ENCODE measurements at places on chromosomes 5 and 9.

DNA sequence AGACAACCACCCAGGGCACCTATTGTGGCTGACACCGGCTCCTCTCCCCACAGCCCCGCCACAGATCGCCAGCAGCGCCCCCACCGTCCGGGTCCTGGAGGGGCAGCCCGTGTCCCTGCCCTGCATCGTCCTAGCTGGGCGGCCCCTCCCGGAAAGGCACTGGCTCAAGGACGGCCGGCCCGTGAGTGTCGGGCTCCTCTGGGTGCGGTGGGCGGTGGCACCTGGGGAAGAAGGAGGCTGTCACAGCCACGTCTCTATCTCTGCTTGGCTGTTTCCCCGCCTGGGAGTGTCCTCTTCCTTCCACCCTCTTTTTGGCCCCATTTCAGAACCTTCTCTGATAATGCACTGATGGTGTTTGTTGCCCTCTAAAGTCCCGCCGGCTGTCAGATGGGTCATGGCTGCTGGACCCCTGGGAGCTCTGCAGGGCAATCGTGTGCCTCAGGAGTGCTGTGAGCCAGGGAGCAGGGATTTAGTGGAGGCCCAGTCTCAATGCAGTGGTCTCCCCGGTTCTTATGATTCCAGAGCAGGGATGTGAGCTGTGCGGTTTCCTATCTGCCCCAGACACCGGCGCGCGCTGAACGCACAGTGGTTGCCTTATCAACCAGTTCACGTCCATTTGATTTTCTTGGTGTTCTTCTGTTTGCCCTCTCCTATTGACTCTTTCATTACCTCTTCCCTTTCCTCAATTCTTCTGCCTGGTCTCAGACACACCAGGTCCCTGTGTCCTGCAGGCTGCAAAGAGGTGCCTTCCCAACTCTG, 55.3 kb downstream of the HMCN2 start:
- no peak for DNase-seq

- DNase-seq = no peak
These were observed 51.1 kb downstream of the PDE6A start for GRCh38 chr5:149893403-149893931.

GRCh38 chr9:82799286-82799685, 263.7 kb downstream of the RASEF start:
- DNase-seq = no peak

- no peak for DNase-seq
These were observed 487.5 kb upstream of the SGCD start for GRCh38 chr5:155839251-155840037.

DNA sequence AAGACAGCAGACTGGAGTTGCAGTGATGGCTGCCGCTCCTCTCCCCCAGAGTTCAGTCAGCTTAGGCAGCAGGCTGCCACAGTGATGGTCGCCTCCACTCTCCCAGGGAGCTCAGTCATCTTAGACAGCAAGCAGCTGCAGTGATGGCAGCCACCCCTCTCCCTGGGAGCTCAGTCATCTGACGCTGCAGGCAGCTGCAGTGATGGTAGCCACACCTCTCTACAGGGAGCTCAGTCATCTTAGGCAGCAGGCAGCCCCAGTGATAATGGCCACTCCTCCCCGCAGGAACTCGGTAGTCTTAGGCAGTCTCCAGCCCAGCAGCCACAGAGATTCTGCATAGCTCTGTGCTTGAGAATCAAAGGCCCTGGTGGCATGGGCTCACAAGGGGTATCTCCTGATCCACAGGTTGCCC, 582.7 kb downstream of the DTWD2 start:
- no peak for DNase-seq

DNA sequence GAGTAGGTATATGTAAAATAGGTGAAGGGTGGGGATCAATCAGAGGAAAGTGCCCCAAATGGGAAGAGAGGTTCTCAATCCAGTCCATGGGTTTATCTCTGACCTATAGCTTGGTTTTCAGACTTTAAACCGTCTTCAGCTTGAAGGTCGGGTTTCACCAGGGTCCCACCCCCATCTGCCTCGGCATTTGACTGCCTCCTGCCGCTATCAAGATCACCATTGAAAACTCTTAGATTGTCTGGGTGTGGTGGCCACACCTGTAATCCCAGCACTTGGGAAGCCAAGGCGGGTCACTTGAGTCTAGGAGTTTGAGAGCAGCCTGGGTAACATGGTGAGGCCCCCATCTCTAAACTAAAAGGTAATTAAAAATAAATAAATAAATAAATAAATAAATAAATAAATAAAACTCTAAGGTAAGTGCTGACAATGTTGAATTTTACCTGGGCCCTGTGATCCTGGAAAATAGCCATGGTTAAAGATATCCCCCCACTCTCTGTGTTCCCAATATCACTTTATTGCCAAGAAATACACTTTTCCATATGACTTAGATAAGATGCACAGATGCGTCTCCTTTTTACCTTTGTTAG, 48.8 kb downstream of the TARS1 start:
- no peak for DNase-seq

GRCh38 chr5:133846478-133847226, 121.8 kb downstream of the C5orf15 start:
- no peak for DNase-seq

- no peak for DNase-seq
These were observed 532.5 kb upstream of the DAP start for GRCh38 chr5:11293523-11293922.

DNA sequence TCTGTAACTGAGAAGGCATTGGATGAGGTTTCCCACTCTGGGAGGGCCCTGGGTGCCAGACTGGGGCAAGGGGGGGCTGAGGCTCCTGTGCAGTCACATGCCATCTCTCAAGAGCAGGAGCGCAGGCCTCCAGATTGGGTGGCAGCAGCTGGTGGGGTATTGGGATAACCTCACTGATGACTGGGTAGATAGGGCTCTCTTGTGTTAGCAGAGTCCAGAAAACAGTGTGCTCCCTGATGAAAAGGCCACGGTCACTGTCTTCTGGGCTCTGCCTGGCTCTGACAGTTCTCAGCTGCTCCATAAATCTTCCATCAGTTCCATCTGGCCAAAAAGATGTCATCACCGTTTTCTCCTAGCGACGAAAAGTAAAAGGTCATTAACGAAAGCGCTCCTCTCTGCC, 21.8 kb upstream of the NKX2-5 start:
- DNase-seq = no peak

- no peak for DNase-seq
These were observed 289.5 kb downstream of the IRX2 start for GRCh38 chr5:2461701-2462691.

GRCh38 chr5:43005031-43005430, 35.1 kb downstream of the ANXA2R start:
- no peak for DNase-seq

- DNase-seq = no peak
These were observed 22.6 kb upstream of the TTC39B start for GRCh38 chr9:15329539-15330109.

GRCh38 chr9:73149371-73150067, 2.1 kb upstream of the ANXA1 start:
- DNase-seq = no peak

GRCh38 chr5:29169886-29170285, 2023.6 kb upstream of the CDH6 start:
- no peak for DNase-seq

DNA sequence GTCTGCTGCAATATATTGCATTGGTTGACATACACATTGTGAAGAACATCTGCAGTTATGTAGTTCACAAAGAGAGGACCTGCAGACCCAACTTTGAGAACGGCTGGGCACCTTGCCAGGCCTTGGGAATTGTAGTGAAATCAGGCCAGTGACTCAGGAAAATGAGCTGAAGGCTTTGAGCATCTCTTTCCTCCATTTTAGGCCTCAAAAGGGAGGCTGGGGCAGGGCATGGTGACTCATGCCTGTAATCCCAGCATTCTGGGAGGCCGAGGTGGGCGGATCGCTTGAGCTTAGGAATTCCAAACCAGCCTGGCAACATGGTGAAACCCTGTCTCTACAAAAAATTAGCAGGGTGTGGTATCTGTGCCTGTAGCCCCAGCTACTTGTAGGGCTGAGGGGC, 1.4 kb upstream of the IPPK start:
- no peak for DNase-seq

- DNase-seq = no peak
These were observed 16.5 kb upstream of the TRIM14 start for GRCh38 chr9:98135558-98135934.

Measured in activated naive CD4-positive, alpha-beta T cell (primary cell).